ENCODE measurements at places on chromosomes 3 and 15.

GRCh38 chr3:274927-275326, 78.4 kb downstream of the CHL1 start:
- DNase-seq = no peak

DNA sequence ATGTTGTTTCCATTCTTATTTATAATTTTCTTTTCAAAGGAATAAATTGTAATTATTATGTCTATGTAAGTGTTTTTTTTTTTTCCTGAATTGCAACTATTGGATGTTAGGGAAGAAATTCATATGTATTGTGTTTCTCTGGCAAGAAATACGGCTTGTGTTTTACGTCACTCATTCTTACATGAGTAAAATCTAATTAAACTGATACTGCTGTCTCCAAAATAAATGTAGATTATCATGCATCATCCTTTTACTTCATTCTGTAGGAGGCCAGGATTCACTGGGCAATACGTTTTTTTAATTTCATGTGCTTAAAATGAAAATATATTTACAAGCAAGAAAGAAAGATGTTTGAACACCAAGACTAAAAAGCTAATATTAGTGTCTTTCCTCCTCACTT, 590.8 kb downstream of the OTOL1 start:
- DNase-seq = no peak

GRCh38 chr3:53754325-53754724, 91.9 kb downstream of the CHDH start:
- no peak for DNase-seq

DNA sequence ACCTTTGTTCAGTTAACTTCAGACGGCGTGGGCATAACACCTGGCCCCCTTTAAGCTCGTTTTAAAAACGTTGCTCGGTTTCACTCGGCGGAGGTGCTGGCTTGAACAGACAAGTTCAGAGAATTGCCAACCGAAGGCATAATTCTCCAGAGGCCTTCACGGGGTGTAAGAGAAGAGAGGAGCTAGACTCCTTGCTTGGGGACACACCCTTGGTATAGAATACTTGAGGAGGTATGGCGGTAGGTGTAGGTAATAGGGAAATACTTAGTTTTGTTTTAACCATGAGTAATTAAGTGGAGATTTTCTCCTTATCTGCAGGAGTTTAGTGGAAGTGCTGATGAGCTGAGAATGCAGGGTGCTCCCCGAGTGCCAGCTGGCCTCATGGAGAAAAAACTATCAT, 921 bp downstream of the FBXL2 start:
- DNase-seq = no peak

- DNase-seq = no peak
Observed at GRCh38 chr3:4982773-4983738, 3.8 kb downstream of the BHLHE40 start.

GRCh38 chr3:56862352-56863062, 60.8 kb upstream of the ARHGEF3 start:
- DNase-seq = no peak

DNA sequence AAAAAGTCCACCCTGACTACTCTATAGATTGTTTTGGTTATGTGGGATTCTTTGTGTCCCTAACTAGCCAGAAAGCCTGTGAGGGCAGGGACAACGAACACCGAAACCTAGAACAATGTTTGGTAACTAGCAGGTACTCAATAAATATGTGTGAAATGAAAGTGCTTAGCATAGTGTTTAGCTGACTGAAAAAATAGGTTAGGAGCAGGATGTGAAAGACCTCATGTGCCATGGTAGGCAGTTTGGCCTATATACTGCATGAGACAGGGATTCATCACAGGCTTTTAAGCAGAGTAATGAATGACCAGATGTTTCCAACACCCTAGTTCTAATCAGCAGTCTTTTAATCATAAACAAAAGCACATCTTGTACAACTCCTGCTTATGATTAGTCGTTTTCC, 64.2 kb downstream of the MYO5A start:
- no peak for DNase-seq

- DNase-seq = no peak
Observed at GRCh38 chr15:100528833-100529428, at the start of gene CERS3. Gene CERS3, minus strand, starts transcription at chr15:100528950. Its CDS starts 27,101 bp downstream, at chr15:100501849.

GRCh38 chr3:155153242-155154186, 73.4 kb downstream of the MME start:
- no peak for DNase-seq

All from activated T-helper 1 cell treated with anti-CD3 and anti-CD28 coated beads, Interleukin-2, amount 50 U/mL, for 16 hours (primary cell).